ENCODE measurements at places on chromosomes 2 and 18.

DNA sequence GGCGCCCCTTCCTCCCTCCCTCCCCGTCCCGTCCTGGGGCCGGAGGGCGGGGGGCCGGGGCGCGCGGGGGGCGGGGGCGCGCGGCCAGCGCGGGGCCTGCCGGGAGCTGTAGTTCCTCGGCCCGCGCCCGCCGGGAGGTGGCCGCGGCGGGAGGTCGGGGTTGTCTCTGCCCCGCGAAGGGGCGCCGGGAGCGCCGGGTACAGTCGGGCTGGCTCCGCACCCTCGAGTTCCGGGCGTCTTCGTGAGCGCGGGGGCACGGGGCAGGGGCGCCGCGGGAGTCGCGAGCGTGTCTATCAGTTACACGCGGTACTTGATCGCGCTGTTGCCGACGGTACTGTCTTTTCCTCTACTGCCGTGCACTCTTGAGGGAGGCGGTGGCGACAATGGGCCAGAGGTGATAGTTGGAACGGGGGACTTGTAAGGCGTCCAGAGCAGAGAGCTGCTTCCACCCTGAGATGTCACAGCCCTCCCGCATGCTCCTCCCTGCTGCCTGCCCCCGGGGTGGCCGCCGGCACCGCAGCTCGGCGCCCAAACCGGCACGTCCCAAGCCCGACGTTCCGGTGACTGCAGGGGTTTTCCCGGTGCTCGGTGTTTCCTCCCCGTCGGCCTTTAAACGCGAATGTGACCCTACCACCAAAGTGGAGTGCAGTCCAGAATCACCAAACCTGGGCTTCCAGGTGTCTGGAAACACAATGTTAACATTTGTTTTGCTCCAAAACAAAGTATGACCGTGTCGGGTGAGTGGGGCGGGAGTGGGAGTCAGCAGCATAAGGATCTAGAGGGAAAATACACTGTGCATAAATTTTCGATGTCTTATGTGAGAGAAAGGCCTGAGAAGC lies at the start of gene PRKD3:
TSS of gene PRKD3 (minus strand) at position 48 of the 839 bp plus-strand sequence. CDS start 8,309 bp downstream, outside the sequence.
- no peak for DNase-seq

DNA sequence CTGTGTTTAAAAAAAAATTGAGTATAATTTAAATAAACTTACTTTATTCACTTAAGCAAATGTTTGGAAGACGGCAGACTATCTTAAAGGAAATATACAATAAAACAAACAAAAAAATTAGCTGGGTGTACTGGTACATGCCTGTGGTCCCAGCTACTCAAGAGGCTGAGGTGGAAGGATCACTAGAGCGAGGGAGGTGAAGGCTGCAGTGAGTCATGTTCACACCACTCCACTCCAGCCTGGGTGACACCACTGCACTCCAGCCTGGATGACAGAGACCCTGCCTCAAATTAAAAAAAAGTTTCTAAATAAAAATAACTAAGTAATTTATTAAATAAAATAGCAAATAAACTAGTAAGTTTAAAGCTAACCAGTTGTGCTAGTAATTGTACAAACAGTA lies 7.5 kb downstream of the PUM2 start:
- DNase-seq = no peak

- DNase-seq = no peak
Measured at GRCh38 chr2:24435391-24436316, 55.4 kb upstream of the NCOA1 start.

GRCh38 chr18:23306822-23307221 lies 146.3 kb upstream of the RIOK3 start:
- no peak for DNase-seq

GRCh38 chr2:109069331-109070194 lies 59.4 kb upstream of the SH3RF3 start:
- no peak for DNase-seq

GRCh38 chr2:166439078-166439477 lies 55.0 kb downstream of the SCN7A start:
- DNase-seq = no peak

- DNase-seq = no peak
Measured at GRCh38 chr2:169027234-169027633, 3.9 kb downstream of the ABCB11 start.

All from stimulated activated CD4-positive, alpha-beta T cell treated with anti-CD3 and anti-CD28 coated beads, Interleukin-15, amount 100 ng/mL, for 48 hours (primary cell).